Stimulated activated CD4-positive, alpha-beta T cell treated with anti-CD3 and anti-CD28 coated beads, Interleukin-2, amount 100 ng/mL, for 48 hours (primary cell): ENCODE measurements at places on chromosomes 6 and 20.

- DNase-seq: no peak
These were observed 29.1 kb upstream of the C20orf203 start for GRCh38 chr20:32702706-32703425.

DNA sequence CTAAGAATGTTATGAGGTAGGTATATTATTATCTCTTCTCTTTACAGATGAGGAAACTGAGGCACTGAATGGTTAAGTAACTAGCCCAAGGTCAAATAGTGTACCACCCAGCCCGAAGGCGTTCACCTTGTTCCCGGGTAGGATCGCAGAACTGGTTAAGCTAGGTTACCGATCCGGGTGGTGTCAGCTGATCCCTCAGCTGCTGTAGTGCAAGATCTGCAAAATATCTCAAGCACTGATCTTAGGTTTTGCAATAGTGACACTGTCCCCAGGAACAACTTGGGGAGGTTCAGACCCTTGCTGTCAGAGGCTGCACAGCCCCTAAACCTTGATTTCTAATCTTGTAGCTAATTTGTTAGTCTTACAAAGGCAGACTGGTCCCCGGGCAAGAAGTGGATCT, 28.1 kb downstream of the SLC52A3 start:
- no peak for DNase-seq

DNA sequence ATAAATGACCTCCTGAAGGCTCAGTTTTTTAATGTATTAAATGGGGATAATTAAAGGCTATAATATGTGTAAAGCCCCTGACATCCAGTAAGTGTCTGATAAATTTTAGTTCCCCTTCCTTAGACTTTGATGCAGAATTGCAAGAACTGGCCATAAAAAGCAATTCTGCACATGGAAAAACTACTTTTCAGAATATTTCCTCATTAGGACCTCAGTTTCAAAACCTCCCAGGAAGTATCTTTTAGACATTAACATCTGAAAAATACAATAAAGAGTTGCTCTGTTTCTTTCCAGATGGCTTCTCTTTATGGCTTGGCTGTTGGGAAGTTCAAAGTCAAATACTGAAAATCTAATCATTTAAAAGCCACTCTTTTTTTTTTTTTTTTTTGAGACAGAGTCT, 106.3 kb upstream of the ZNF217 start:
- DNase-seq: no peak

DNA sequence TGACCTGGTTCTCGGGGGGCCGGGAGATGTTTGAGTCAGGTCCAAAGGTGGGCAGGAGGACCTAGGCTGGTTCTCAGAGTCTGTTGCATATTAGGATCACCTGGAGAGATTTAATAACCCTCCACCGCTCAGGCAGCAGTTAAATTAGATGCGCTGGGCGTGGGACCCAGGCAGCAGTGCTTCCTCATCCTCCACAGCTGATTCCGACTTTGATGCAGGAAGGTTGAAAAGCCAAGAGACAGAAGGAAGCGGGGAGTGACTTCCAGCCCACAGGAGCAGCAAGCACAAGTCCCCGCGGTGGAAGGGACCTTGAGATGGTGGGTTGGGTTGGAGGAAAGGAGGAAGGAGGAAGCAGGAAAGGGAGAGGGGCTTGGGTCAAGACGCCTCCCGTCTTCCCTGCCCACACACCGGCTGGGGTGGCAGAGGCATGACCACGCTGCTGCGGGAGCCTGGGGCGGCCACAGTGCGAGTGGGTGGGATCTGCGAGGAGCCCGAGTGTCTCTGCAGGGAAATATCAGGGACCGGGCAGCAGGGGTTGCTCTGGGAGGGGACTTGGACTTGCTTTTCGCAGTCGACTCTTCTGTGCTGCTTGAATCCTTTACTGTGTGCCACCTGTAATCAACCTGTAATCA, 146.0 kb downstream of the PHACTR3 start:
- DNase-seq: no peak

DNA sequence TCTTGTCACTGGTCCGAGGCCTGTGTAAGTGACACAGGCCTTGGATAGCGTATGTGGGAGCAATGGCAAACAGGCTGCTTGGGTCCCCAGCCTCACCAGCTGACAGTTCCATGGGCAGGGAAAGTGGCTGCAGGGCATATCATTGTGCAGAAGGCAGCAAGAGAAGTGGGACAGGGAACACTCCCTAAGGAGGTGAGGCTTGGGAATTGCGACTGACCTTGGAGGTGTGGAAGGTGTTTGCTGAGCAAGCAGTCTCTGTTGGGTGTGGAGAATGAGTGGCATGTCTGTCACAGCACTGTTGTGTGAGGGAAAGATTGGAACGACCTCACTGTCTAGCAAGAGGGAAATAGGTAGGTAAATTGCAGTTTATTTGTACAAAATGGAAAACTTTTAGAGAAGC, 16.8 kb downstream of the POFUT1 start:
- DNase-seq: no peak

- no peak for DNase-seq
These were observed 1.1 kb upstream of the USP49 start for GRCh38 chr6:41896281-41896680.

DNA sequence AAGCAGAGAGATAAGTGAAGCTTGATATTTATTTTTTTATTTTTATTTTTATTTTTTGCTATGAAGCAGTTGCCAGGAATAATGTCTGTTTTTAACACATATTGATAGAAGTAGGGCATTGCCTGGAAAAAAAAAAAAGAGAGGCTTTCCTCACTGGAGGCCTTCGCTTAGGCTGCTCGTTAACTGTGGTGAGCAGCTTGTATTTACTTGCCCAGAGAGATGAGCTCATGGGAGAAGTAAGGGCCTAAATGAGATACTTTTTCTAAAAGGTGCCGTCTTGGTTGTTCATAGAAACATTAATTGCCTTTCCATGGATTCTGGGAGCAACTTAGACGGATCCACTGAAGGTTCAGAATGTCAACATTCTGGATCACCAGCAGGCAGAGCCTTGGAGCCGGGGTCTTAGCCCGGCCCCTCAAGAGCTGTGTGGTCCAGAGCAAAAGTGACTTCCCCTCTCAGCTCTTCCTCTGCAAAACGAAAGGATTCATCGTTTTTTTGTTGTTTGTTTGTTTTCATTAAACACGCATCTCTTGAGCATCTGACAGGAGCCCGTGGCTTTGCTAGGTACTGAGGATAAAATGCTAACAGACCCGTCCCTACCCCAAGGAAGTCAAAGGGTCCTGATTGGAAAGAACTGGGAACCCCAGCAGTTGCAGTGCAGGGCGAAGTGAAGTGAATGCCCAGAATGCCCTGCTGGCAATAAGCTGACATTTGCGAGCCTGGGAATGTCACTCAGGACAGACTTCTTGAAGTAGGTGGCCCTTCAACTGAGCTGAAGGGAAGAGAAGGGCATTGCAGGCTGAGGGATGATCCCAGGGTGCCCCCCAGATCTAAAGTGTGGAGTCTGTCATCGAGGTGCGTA, 138.5 kb downstream of the ZDHHC14 start:
- no peak for DNase-seq

DNA sequence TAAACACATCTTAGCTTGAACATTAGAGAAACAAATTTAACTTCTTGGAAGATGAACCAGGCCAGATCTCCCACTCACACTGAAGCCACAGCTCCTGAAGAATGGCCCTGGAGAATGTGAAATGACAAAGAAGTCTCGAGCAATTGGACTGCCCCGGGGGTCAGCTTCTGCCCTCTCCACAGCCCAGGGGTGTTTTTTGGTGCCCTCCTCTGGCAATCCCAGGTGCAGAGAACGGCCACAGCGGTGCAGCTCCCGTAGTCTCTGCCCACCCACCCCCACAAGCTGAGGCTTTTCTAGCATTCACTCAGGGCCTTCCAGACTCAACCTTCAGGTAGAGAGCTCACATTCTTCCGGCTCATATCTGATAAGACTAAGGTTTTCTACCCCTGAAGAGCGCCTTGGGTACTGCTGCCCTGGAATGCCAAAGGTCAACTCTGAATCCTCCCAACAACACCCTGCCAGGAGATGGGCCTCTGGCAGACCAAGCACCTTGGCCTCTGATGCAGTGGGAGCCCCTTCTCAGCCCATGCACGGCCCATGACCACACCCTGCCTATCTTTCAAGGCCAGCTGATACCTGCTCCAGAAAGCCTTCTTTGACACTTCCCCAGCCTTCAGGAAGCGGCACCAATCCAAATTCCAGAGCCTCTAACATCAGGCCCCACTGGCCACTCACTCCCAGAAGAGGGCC, 208.3 kb downstream of the SYNDIG1 start:
- no peak for DNase-seq

GRCh38 chr20:12838261-12838866, 170.4 kb upstream of the SPTLC3 start:
- no peak for DNase-seq

DNA sequence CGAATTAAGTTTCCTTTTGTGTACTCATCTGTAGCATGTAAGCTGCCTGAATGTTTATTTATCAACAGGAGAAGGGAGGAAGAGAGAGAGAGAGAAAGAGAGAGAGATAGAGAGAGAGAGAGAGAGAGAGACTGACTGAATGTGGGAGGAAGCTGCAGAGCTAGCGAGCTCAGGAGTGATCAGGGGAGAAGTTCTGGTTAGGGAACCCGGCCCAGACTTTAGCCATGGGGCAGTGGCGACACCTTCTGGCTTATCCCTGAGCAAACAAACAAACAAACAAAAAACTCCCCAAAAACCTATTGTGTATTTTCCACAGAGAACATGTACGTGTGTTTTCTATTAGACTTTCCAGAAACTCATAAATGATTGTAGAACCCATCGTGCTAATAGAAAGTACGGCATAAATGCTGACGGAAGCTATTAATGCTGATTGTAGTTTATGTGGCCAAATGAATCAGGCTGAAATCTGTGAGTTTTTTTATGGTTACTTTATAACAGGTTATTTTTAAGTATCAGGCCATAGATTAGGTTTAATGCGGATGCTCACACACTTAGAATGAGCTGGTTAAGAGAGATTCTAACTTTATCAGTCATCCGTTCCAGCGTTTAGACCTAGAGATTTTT, 92.8 kb downstream of the CLIC5 start:
- peak; percentile 49 for DNase-seq

- no peak for DNase-seq
These were observed 290.2 kb downstream of the TSHZ2 start for GRCh38 chr20:53262365-53262764.

DNA sequence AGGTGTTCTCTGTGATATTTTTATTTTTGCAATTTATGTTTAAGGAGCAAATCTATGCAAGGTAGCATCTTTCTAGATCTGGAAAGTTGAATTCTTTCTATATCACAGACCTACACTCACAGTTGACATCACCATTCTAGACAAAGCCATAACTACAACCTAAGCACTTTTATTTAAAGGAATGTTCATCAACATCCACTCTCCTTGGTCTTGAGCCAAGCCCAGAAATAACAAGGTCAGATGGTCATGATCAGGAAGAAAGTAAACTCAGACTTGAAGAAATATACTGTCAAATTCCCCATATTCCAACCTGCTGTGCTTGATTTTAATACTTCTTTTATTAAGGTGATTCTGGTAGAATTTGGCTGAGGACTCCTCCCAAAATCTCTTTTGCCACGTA, 32.2 kb downstream of the MMUT start:
- no peak for DNase-seq

DNA sequence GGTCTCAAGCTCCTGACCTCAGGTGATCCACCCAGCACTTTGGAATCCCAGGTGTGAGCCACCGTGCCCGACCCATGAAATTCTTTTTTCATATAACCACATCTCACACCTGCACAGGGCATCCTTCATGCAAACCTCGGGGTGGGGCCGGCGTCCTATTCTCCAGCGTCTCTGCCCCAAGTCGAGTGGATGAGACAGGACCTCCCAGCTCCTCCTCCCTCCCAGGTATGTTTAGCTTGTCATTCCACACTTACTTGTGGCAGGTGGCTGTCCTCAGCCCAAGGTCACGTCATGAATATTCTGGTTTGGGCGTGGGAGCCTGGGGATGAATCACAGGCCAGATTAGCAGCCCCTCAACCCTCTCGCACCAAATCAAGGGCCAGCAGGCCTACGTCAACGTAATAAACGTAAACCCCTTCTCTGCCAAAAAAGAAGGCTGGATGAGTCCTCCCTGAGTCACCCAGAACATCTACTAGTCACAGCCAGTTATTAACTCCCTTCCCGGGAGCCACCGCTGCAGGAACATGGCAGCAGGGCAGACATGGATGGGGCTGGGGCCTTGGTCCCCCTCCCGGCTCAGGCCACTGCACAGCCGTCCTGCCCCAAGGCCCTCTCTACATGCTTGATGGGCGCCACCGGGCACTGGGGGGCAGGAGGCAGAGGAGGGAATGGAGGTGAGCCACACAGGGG, 91.7 kb downstream of the YTHDF1 start:
- no peak for DNase-seq

DNA sequence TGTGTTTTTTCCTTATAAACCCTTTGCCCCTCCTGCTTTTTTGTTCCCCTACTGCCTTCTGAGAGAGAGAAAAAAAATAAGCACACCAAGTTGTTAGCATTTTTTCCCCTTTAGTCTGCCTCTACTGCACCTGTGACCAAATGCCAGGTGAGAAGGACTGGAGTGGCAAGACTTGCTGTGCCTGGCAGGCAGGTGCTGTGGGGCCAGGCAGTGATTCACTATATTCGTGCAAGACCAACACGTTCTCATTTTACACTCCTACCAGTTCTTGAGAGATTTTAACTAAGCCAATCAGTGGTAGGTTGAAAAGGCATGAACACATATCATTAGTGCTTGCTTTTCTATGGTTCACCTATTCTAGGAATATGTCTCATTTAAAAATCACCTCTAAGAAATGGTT, 109.7 kb downstream of the FIG4 start:
- DNase-seq: no peak

DNA sequence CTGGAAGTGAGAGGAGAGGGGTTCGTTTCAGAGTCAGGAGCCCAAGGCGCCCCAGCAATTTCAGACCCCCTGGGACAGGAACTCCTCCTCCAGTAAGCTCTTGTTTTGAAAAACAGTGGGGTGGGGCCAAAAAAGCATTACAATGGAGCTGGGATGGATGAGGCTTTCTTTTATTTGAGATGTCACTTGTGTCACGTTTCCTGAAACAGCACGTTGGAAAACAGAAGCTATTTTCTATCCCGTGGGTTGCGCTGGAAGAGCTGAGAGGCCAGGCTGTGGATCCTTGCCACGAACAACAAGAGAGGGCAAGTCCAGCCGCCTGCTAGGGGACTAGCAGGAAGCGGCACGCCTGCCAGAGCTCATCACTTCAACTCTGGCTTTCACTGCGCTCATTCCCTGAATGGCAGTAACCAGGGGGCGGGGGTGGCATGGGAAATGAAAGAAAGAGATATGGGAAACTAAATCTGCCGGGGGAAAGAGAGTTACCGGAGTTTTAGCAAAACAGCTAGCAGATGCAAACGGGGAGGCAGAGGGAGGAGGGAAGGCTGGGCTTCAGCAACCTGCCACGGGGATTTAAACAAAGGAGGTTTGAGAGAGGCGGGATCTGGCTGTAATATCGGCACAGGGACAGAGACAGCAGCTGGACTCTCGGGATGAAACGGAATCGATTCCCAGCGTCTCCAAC, 34.6 kb downstream of the GCNT2 start:
- DNase-seq: no peak
